ENCODE measurements at places on chromosomes 4 and X.
A peak's percentile ranks its signal among the peaks of the same experiment; 100 is the strongest.

- DNase-seq = no peak
These were observed 165.3 kb downstream of the GLRA2 start for GRCh38 chrX:14694611-14695010.

- no peak for DNase-seq
These were observed 145.6 kb upstream of the RBPJ start for GRCh38 chr4:26175006-26175786.

GRCh38 chr4:112279025-112279881 is 6.5 kb downstream of the TIFA start:
- DNase-seq = no peak

GRCh38 chr4:76630741-76631140 is 195.7 kb downstream of the SHROOM3 start:
- DNase-seq = no peak

DNA sequence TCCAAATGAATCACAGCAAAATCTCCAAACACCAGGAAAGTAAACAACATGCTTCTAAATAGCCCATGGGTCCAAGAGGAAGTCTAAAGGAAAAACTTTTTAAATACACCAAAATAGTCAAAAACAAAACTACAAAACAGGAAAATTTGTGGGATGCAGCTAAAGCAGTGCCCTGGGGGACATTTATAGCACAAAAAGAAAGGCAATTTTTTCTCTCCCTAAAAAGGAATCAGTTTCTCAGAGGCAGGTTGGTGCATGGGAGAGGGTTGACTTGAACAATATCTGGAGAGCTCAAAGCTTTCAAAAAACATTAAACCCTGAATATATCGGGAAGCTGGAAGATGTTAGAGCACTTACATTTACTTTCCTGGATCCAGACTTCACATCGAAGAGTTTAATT is 15.7 kb upstream of the DUSP9 start:
- DNase-seq = no peak

GRCh38 chr4:174739576-174739975 is 89.5 kb downstream of the GLRA3 start:
- DNase-seq = no peak

DNA sequence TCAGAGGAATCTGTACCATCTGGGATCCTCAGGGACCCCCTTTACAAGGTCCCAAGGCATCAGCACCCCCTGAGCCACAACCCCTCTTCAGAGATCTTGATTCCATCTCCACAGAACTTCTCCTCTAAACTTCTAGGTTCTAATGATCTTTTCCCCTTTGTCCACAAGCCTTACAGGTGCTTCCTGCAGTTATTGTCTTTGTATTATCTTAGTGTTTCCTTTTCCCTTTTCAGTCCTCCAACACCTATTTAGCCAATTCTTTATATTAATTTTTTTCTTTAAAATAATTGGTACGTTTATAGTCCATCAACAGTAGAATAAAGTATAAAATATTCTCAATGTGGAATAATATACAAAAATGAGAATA is 35.2 kb upstream of the FAM241A start:
- DNase-seq = no peak

DNA sequence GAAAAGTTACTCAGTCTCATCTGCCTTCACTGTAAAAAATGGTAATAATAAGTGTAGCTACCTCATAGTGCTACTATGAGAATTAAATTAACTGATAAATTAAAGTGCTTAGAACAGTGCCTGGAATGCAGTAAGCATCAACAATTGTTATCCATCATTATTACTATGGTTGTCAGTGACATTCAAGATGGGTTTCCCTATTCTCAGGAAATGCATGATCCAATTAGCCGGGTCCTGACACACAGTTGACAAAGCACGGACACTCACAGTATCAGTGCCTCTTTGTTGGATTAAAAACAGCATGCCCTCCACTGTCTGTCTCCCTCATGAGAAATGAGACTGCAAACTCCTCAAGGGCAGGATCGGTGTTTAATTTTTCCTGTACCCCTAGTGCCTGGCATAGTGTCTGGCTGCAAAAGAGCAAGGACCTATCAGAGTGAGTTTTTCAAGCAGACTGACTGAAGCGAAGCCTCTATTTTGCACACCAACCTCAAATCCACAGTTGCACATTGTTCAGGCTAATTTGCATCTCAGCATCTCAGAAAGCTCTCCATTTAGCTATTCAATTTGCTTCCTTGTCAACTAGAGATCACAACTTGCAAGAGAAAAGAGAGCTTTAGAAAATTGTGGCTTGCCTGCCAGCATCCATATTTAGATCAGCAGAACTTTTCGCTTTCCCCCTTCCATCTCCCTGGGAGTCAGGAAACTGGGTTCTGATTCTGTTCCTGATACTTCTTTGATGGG is 122.9 kb downstream of the LDB2 start:
- DNase-seq = peak; percentile 75

- no peak for DNase-seq
These were observed 81.2 kb downstream of the SHROOM3 start for GRCh38 chr4:76515975-76516843.

DNA sequence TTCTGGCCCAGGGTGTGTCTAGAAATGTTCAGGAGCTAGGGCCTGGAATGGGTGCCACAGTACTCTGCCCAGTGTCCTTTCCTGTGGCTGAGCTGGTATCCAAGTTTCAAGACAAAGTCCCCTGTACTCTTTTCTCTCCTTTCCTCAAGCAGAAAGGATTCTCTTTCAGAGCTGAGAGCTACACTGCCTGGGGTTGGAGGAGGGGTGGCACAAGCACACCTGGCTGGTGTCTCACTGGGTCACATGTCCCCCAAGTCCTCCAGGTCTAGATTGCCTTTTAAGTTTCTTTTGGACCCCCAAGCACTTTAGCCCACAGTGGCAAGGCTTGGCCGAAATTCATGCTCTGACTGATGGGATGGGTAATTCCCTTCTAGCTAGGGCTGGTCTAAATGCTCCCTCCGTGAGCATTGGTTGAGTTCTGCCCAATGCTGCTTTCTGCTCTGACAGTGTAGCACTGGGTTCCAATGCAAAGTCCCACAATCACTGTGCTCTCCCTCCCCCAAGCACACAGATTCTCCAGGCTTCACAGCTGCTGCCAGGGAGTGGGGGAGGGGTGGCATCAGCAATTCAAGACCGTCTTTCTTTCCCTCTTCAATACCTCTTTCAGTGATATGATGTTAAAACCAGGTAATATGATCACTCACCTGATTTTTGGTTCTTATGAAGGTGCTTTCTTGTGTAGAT is 47.8 kb downstream of the BEX3 start:
- no peak for DNase-seq

GRCh38 chrX:48714573-48714972 is 18.0 kb downstream of the SUV39H1 start:
- DNase-seq = no peak

DNA sequence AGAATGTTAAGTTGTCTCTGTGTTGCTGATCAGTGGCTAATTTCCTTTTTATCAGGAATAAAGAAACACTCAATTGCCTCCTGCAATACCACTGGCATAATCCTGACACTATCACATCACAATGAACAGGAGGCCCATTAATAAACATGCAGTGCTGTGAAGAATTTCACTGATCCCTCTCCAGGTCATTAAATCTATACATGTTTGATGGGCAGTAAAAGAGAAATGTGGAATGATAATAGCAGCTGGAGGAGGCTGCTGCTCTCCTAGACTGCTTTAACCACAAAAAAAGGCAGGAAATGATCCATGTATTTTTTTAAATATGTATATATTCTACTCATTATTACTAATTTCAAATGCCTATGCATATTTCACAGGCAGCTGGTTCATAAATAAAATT is 202.1 kb downstream of the CENPC start:
- no peak for DNase-seq

Measured in putamen (tissue), 1 donor.